Stimulated activated CD4-positive, alpha-beta T cell treated with anti-CD3 and anti-CD28 coated beads, Interleukin-12 subunit alpha, Interleukin-12 subunit beta, amount 100 ng/mL, for 24 hours (primary cell): ENCODE measurements at places on chromosomes 2 and 18.

- DNase-seq, result no peak
Observed at GRCh38 chr2:38146907-38147307, 71.0 kb upstream of the CYP1B1 start.

GRCh38 chr2:25303633-25304236, 38.0 kb downstream of the DNMT3A start:
- no peak for DNase-seq

DNA sequence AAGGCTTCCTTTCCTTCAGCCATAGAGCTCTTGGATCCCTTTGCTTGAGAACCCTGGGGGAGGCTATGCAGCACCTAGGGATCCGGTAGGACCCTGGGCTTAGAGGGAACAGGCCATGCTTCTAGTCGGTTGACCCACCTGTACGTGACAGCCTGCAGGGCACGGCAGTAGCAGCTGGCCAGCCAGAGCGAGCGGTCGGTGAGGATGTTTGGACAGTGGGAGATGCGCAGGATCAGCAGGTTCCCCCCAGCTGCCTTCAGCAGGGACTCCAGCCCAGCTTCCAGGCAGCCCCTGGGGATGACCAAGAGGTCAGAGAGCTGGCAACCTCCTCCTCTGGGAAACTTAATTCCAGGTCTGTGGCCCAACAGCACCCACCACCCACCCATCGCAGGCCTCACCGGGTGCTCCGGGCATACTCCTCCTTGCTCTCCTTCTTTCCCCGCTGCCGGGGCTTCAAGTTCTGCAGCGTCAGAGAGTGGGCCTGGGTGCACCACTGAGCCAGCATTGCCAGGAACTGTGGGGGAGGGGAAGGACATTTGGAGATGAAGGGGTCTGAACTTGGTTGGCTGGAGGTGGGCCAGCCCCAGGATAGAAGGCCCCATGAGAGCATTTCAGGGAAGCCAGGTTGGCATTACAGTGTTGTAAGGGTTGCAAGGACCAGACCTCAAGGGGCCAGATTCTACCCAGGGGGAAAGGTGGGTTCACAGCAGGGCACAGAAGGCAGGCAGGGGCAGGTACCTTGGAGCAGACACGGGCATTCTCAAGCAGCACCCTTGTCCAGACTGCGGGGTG, 20.5 kb downstream of the FBXO41 start:
- no peak for DNase-seq

DNA sequence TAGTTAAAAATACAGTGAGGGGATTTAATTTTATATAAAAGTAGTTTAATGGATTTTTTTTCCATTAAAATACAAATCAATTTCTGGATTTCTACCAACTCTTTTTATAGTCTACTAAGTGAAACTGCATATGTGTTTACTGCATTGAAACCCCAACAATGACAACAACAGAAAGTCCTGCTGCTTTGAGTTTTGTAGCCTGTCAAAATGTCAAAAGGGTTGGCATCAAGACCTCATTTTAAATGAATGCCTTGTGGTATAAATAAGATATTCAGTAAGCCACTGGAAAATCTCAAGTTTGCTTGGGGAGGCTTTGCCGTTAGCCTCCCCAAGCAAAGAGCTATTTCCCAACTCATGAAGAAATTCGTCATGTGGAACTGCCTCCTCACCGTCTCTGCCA, 440.3 kb upstream of the HNMT start:
- DNase-seq, result no peak

- no peak for DNase-seq
Observed at GRCh38 chr2:227310756-227311110, 14.3 kb upstream of the MFF start.

GRCh38 chr18:75211002-75211621, 515 bp downstream of the TSHZ1 start:
- no peak for DNase-seq

DNA sequence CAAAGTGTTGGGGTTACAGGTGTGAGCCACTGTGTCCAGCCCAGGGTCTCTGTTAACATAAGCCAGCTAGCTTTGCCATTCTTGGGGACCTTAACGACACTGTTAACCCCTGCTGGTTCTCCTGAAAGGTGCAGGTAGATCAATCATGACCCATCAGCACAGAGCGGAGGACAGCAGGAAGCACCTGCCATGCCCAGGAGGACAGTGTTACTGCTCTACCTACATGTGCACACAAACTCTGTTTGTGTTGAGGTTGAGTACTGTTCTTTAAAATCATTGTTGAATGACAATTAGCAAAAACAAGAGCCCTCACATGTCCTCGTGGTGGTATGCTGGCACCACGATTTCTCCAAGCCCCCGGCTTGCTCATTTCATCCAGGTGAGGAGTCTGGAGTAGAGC, 120.9 kb downstream of the FAM210A start:
- no peak for DNase-seq

- no peak for DNase-seq
Observed at GRCh38 chr2:45154144-45154543, 144.9 kb upstream of the SIX2 start.

GRCh38 chr18:45165176-45165713, 450.0 kb upstream of the SLC14A2 start:
- DNase-seq, result no peak

- no peak for DNase-seq
Observed at GRCh38 chr2:216017365-216017764, 4.0 kb upstream of the MREG start.

DNA sequence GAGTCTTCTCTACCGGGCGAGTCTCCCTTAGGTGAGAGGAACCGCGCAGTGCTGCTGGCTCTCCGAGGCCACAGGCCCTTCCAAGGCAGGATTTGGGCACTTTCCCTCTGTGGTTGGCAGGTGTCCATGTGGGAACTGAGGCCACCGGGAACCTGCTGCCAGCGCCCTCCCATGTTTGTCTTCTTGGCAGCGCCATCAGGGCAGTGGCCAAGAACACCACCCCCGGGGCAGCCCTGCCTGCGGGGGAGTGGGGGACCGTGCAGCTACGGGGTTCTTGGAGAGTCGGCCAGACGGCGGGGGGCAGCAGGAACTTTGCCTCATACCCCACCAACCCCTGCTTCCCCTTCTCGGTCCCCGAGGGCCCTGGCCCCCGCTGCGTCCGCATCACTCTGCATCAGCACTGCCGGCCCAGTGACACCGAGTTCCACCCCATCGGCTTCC, 10.0 kb downstream of the CAPN10 start:
- DNase-seq, result no peak

- no peak for DNase-seq
Observed at GRCh38 chr2:129888461-129888860, 91.0 kb upstream of the RAB6C start.

- DNase-seq, result no peak
Observed at GRCh38 chr2:141199711-141200110, 931.1 kb downstream of the LRP1B start.

- no peak for DNase-seq
Observed at GRCh38 chr2:19989342-19989666, 601 bp downstream of the WDR35 start.

- DNase-seq, result no peak
Observed at GRCh38 chr2:120036145-120036544, 23.3 kb downstream of the EPB41L5 start.

GRCh38 chr2:205403244-205403825, 279.0 kb upstream of the NRP2 start:
- no peak for DNase-seq

- DNase-seq, result no peak
Observed at GRCh38 chr2:15560140-15560987, 770 bp downstream of the NBAS start.

DNA sequence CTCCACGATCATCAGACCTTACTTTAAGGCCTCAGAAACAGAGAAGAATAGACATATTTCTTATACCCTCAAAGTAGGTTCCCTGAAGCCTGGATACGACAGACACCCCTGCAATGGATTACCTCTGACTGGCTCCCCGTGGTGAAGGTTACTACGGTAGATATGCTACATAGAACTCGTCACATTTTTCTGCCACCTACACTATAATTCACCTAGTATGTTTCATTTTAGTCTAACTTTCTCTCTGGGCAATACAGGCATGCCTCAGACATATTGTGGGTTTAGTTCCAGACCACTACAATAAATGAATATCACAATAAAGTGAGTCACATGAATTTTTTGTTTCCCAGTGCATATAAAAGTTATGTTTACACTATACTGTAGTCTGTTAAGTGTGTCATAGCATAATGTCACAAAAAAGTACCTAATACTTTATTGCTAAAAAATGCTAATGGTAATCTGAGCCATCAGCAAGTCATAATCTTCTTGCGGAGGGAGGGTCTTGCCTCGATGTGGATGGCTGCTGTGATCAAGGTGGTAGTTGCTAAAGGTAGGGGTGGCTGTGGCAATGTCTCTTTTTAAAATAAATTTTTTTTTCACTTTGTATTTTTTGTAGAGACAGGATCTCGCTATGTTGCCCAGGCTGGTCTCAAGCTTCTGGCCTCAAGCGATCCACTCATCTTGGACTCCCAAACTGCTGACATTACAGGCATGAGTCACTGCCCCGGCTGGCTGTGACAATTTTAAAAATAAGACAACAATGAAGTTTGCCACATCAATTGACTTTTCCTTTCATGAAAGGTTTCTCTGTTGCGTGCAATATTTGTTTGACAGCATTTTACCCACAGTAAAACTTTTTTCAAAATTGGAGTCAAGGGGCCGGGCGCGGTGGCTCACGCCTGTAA, 64.6 kb downstream of the TGIF1 start:
- no peak for DNase-seq

GRCh38 chr18:69364930-69365329, 35.8 kb upstream of the DOK6 start:
- DNase-seq, result no peak

DNA sequence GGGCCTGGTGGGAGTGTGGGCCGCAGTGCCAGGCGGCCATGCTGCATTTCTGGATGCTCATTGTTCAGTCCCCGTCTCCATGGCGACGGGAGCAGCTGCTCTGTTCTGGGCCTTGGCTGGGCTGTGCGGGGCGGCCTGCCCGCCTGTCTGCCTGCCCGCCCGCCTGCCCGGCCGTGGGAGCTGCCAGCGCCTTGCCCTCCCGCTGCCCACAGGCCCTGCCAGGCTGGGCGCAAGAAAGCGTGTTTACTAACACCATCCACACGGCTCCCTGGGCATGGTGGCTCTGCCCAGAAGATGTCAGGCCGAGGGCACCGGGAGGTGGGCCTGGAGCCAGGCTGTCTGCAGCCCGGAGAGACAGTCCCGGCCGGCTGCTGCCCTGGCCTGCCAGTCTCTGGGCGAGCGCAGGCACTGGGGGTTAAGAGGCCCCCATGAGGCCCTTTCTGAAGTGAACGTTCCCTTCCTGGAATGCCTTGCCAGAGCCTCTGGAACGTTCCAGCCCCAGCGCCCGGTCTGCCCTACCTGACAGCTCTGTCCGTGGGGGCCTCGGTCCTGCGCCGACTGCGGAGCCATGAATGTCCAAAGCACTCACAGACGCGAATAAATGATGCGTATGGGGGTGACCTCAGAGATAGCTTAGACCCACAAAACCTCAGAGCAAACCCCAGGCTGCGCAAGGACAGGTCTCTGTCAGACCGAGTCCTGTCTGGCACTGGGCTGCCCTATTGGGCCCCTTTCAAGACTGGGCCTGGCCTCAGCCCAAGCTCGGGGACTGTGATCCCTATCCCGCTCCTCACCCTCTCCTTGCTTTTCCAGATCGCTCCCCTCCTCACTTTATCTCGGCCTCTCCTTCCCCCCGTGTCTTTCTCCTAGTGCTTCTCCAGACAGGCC, 44.3 kb downstream of the MYCN start:
- DNase-seq, result no peak

DNA sequence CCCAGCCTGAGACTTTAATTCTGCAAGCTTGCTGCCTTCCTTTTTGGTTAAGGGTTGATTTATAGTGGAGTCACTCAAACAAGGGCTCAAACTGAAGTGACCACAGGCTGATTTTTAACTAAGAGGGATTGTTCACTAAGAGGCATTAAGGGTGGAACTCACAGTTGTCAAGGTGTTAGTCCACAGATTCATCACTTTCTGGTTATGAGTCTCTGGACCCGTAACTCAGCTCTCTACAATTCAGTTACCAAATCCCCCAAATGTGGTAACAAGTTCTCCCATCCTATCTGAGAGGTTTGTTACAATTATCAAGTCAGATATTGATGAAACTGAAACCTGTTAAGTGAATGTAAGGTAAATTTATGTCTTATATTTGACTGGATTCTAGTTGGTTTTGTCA, 185.9 kb upstream of the KLHL14 start:
- DNase-seq, result no peak

- no peak for DNase-seq
Observed at GRCh38 chr2:96885432-96886347, 15.8 kb upstream of the SEMA4C start.

DNA sequence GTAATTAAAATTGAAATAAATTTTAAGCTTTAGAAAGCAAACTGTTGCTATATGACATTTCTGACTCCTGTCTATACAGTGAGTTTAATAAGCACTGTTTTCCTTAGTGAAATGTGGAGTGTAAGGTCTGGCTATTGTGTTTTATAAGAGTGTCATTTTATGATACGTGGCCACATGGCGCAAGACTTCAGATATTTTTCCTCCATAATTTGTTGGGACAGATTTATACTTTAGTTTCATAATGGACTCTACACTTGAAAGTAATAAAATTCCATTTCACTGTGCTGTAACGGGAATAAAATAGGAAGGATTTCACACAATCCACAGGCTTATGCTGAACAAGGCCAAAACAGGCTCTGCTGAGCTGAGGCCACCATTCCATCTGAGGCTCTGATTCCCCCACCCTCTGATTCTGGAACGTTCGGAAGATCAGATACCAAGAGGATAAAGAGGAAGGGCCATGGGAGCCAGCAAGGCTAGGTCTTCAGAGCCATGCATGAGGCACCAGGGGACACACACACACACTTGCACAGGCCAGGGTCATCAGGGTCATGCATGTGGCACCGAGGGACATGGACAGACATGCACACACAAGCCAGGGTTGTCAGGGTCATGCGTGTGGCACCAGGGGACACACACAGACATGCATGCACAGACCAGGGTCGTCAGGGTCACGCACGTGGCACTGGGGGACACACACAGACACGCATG, 35.6 kb downstream of the HDAC4 start:
- no peak for DNase-seq

GRCh38 chr2:17800219-17800618, 16.0 kb upstream of the MSGN1 start:
- no peak for DNase-seq

DNA sequence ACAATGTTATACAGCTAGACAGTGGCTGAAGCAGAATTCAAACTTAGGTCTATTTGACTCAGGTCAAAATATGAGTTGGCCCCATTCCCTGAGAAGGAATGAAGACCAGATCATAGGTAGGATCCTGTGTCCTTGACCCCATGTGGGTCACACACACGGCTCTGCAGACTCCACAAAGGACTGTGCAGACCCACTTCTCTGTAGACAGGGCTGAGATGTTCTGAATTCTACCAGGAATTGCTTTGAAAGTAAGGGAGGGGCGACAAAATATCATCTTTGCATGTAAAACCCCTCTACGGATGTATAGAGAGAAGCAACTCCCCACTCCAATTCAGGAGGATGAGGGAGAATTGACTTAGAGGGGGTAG, 62.3 kb upstream of the CTIF start:
- no peak for DNase-seq

DNA sequence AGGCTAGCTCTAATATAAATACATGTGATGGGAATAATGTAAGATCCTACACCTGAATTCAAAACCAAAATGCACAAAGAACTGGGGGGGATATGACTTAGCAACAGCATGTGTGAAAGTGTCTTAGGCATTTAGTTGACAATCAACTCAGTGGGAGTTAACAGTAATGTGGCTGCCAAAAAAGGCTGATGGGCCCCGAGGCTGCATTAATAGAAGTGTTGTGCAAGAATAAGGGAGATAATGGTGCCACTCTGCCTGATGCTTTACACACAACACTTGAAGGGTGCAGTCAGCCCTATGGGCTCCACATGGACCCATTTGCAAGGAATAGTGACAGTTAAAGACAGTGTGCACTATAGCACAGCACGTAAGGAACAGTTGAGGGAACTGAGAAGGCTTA, 649.4 kb upstream of the ZEB2 start:
- DNase-seq, result no peak
